ENCODE measurements at places on chromosomes 7 and 10. TPM values are rescaled to one million over a fixed set of nuclear protein-coding genes. Genes with fewer than 3 reads are reported as not detected.

DNA sequence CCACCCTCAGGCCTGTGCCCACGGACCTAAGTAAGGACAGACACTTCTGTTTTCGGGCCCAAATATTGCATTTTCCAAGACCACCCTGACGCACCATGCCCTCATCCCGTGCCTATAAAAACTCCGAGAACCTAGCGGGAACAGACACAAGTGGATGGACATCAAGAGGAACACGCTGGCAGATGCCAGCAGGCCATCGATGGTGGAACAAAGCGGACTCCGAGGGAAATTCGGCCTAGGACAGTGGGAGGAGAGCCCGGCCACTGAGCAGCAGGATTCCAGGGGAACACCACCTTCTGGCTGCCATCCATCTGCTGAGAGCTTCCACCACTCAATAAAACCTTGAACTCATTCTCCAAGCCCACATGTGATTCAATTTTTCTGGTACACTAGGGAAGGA, 243.6 kb upstream of the ZWINT start:
- no peaks in the 10 kb centered on the region for H3K36me3 ChIP-seq
- no peak overlapping the region for H3K27ac ChIP-seq
- no peak for DNase-seq
- no peaks in the 10 kb centered on the region for H3K27me3 ChIP-seq
- H3K4me3 ChIP-seq, result no peak overlapping the region
- H3K4me1 ChIP-seq, result no peaks in the 10 kb centered on the region

The CALML3 gene
- not detected for total RNA-seq

GRCh38 chr10:84523526-84523925, 195.1 kb downstream of the CCSER2 start:
- H3K27me3 ChIP-seq, result no peaks in the 10 kb centered on the region
- no peaks in the 10 kb centered on the region for H3K4me1 ChIP-seq
- H3K4me3 ChIP-seq, result no peak overlapping the region
- no peaks in the 10 kb centered on the region for H3K36me3 ChIP-seq
- no peak for DNase-seq

DNA sequence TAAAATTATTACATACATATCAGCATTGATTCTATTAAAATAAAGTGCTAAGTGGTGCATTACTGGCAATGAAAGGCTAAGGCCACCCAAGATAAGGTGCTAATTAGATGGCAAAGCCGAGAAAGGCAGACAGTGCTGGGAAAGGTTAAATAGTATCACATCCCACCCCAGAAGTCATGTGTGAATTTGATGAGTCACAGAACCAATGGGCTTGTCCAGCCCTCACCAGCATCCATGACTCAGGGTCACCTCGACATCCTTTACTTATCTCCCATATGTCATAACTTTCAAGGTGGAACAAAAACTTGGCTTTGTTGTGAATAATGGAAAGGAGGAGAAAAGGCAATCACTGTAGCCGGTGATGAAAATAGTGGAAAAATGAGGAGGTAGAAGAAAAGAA, 459.1 kb downstream of the PLXNA4 start:
- no peaks in the 10 kb centered on the region for H3K36me3 ChIP-seq
- no peaks in the 10 kb centered on the region for H3K4me1 ChIP-seq
- H3K4me3 ChIP-seq, result no peak overlapping the region
- DNase-seq, result no peak
- no peak overlapping the region for H3K27ac ChIP-seq
- H3K27me3 ChIP-seq, result no peaks in the 10 kb centered on the region

The IFIT1B gene
- not detected for total RNA-seq

DNA sequence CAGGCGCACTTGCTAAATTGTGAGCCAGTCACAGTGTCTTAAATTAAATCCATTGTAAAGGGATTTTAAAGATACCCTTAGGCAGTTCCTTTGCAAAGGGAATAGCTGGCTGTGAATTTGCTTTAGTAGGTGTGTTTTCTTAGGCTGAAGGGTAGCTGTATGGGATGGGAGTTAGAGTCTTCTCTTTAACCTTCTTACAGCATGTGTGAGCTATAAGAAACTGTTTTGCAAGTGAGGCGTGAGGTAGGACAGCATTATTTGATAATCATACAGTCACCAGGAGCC, 5.2 kb downstream of the EEPD1 start:
- peaks cover 77% of the 10 kb centered on the region for H3K4me1 ChIP-seq
- no peak overlapping the region for H3K27ac ChIP-seq
- no peaks in the 10 kb centered on the region for H3K27me3 ChIP-seq

DNA sequence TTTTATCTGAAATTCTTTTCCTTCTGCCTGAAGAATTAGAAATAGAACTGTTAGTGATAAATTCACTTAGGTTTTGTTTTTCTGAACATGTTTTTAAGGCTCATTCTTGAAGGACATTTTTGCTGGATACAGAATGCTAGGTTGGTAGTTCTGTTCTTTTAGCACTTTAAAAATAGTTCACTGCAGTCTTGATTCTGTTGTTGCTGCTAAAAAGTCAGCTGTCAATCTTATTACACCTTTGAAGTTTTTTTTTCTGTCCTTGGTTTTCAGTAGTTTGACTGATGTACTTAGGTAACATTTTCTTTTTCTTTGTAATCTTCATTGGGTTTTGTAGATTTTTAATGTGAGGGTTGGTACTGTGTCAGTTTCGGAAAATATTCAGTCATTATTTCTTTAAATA, 48.7 kb downstream of the C1GALT1 start:
- no peak for DNase-seq
- no peaks in the 10 kb centered on the region for H3K27me3 ChIP-seq
- no peak overlapping the region for H3K27ac ChIP-seq
- H3K4me3 ChIP-seq, result no peak overlapping the region

DNA sequence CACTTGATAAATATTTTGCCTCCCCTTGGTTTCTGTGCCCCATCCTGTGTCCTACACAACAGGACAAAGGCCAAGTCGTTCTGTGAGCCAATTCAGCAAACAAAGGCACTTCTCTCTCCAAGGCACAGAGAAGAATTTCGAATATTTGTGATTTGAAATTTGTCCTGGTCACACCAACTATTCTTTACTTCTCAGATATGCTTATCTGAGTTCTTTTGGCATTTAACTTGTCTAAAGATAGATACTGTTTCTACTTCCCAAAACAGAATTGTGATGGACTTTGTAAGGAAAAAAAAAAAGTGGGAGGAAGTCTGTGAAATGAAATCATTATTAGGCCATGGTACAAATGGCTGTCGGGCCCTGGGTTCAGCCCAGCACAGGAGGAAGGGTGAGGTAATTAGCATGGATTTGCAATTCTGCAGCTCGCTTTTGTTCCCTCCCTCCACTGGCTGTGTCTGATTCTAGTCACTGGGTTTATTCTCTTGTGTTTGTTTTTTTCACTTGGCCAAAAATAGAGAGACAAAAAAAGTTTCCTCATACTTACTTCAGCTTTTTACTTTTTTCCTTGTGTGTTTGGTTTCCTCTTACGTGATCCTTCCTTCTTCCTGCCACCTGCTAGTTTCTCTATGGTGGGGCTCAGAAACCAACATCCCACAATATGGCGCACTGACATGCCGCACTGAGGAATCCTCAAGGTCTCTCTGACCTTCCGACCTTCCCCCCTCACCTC, 108.2 kb upstream of the MKLN1 start:
- H3K4me1 ChIP-seq, result peaks cover 4% of the 10 kb centered on the region
- DNase-seq, result peak; percentile 89
- H3K36me3 ChIP-seq, result no peaks in the 10 kb centered on the region

DNA sequence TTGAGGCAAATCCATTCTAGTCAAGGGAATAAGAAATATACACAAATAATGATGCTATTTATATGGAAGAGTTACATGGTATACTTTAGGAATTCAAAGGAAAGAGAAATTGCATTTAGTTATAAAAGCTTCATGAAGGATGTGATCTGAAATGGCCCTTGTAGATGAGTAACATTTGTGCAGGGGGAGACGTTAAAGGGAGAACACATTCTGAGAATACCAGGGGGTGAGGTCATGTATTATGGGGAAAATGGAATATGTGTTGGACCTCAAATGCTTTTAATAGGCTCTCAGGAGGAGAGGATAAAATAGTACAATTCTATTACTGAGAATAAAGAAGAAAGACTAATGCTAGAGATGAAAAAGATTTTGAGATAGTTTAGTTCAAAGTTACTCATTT, 122.5 kb upstream of the NOBOX start:
- H3K4me3 ChIP-seq, result no peak overlapping the region
- H3K27me3 ChIP-seq, result no peaks in the 10 kb centered on the region
- H3K27ac ChIP-seq, result no peak overlapping the region
- no peak for DNase-seq
- H3K36me3 ChIP-seq, result no peaks in the 10 kb centered on the region
- no peaks in the 10 kb centered on the region for H3K4me1 ChIP-seq

- peaks cover 44% of the 10 kb centered on the region for H3K4me1 ChIP-seq
- DNase-seq, result no peak
These were observed 52.2 kb upstream of the SUN1 start for GRCh38 chr7:780081-780480.

The NPC1L1 gene
- 0.54 TPM for total RNA-seq

The SLC29A3 gene
- total RNA-seq, result 2.9 TPM

DNA sequence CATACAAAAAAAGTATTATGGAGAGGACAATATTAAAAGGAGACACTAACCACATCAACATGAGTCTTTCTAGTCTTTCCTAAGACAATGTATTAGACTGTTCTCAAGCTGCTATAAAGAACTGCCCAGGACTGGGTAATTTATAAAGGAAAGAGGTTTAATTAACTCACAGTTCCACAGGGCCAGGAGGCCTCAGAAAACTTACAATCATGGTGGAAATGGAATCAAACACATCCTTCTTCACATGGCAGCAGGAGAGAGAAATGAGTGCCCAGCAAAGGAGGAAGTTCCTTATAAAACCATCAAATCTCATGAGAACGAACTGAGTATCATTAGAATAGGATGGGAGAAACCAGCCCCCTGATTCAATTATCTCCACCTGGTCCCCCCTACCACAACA, 25.7 kb downstream of the CACNA2D1 start:
- DNase-seq, result no peak
- peaks cover 14% of the 10 kb centered on the region for H3K4me1 ChIP-seq
- no peaks in the 10 kb centered on the region for H3K36me3 ChIP-seq
- H3K27me3 ChIP-seq, result no peaks in the 10 kb centered on the region
- H3K27ac ChIP-seq, result no peak overlapping the region

GRCh38 chr10:96878057-96878456, 46.0 kb downstream of the LCOR start:
- no peak for DNase-seq
- no peaks in the 10 kb centered on the region for H3K27me3 ChIP-seq
- no peaks in the 10 kb centered on the region for H3K36me3 ChIP-seq
- H3K4me3 ChIP-seq, result no peak overlapping the region
- H3K4me1 ChIP-seq, result peaks cover 37% of the 10 kb centered on the region

GRCh38 chr10:8130973-8131911, 76.8 kb downstream of the GATA3 start:
- H3K4me3 ChIP-seq, result no peak overlapping the region
- H3K36me3 ChIP-seq, result no peaks in the 10 kb centered on the region
- DNase-seq, result no peak

The SLC26A5 gene
- 0.33 TPM for total RNA-seq

The UNCX gene
- not detected for total RNA-seq

The TET1 gene
- 8.9 TPM for total RNA-seq

DNA sequence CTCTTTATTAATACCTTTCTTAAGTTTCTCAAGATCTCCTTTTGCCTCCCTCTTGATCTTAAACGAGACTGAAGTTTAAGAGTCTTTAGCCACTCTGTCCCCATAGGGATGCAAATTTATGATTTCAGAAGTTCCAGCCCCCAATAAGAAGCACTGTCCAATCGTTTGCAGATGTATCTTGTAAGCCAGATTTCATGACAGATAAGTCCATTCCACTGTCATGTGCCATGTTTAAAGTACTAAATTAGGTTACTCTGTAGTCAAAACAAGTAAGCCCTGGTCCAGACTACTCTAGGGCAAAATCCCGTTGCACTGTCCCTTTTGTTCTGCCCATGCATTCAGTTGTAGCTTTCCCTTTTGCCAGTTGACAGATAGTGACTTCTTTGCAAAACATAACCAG, 157.2 kb upstream of the KAT6B start:
- H3K36me3 ChIP-seq, result no peaks in the 10 kb centered on the region
- H3K4me3 ChIP-seq, result no peak overlapping the region
- H3K27ac ChIP-seq, result no peak overlapping the region
- no peaks in the 10 kb centered on the region for H3K4me1 ChIP-seq
- no peak for DNase-seq

The GIMAP1 gene
- total RNA-seq, result 3.7 TPM

- no peaks in the 10 kb centered on the region for H3K4me1 ChIP-seq
- H3K36me3 ChIP-seq, result no peaks in the 10 kb centered on the region
- no peak for DNase-seq
- H3K27ac ChIP-seq, result no peak overlapping the region
These were observed 10.3 kb downstream of the CRHR2 start for GRCh38 chr7:30671793-30672465.

The BAG3 gene
- total RNA-seq, result 51.8 TPM

- H3K36me3 ChIP-seq, result no peaks in the 10 kb centered on the region
- no peak overlapping the region for H3K27ac ChIP-seq
- no peak overlapping the region for H3K4me3 ChIP-seq
- no peak for DNase-seq
- H3K27me3 ChIP-seq, result no peaks in the 10 kb centered on the region
These were observed 38.0 kb upstream of the TMEM196 start for GRCh38 chr7:19811386-19811785.

The CDC14C gene
- total RNA-seq, result not detected

The SRGN gene
- total RNA-seq, result 79.8 TPM

DNA sequence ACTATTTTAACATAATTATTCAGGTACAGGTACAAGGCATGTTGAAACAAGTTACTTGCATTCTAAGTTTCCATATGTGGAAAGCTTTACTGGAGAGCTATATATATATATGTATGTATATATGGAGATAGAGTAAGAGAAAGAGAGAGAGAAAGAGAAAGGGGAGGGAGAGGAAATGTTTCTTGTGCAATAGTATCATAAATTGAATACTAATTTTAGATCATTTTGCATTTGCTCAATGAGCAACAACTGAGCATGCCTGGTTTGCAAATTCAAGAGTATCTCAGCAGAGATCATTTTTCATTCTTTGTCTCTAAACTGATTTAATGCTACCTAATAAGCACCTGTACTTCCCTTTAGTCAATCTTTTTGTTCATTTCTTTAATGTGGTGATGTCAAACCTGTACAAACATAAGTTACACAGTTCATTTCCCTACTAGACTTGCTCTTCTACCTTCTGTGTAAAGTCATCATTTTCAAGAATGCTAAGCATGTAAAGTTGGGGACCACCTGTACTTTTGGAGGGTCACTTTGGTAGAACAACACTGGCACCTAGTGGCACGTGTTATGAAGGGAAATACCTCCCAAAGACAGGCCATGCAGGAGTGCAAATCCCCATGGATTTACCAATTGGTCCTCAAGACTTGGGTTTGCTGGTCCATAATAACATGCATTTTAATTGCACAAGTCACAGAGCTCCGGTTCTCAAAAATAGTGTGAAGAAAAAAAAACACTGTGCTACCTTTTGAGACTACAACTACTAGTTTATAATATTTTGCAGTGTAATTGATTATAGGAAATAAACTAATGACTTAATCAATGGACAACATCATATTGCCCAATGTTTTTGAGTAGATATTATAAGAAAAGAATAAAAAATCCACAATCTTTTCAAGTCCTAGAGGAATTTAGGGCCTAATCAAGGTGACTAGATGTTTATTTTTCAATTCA, 431.2 kb upstream of the IGFBP3 start:
- no peaks in the 10 kb centered on the region for H3K4me1 ChIP-seq
- no peaks in the 10 kb centered on the region for H3K27me3 ChIP-seq
- H3K36me3 ChIP-seq, result no peaks in the 10 kb centered on the region
- no peak overlapping the region for H3K27ac ChIP-seq
- H3K4me3 ChIP-seq, result no peak overlapping the region

- peaks cover 16% of the 10 kb centered on the region for H3K4me1 ChIP-seq
- no peaks in the 10 kb centered on the region for H3K36me3 ChIP-seq
- H3K27me3 ChIP-seq, result no peaks in the 10 kb centered on the region
- no peak for DNase-seq
These were observed 42.9 kb upstream of the CNPY1 start for GRCh38 chr7:155589001-155589980.
